ENCODE measurements at places on chromosomes 1 and 21.
A peak's percentile ranks its signal among the peaks of the same experiment; 100 is the strongest.

DNA sequence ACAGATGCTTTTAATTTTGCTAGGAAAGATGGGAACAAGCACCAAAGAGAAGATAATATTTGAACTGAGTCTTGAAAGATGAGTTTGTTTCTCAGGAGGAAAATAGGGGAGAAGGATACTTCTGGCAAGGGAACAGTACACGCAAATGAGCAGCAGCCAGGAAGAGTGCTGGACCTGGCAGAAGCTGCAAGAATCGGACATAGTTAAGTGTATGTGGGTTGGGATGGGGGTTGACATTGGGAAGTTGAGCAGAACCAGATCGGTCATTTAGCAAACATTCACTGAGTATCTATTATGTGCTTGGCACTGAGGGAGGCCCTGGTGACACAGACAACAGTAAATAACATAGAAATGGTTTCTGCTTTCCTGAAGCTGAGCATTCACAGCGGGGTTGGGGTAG is 198.8 kb downstream of the PLPP3 start:
- DNase-seq: no peak
- no peak overlapping the region for H3K4me3 ChIP-seq
- H3K27ac ChIP-seq: no peak overlapping the region
- H3K36me3 ChIP-seq: no peaks in the 10 kb centered on the region
- no peaks in the 10 kb centered on the region for H3K4me1 ChIP-seq

DNA sequence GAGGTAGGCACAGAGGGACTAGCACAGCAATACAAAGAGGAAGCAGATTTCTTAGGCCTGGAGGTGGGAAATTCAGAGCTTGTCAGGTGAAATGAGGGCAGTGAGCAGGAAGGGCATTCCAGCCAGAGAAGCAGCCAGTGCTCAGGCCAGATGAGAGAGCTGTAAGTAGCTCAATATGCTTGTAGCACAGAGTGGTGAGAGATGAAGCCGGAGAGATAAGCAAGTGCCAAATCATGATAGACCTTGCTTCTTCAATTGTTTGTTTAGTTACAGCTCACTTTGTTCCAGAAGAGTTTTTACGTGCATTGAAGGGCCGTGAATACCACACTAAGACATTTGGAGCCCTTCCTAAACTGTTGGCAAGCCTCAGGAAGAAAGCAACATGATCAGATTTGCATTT is 42.0 kb upstream of the ADAMTS1 start:
- H3K4me1 ChIP-seq: peaks cover 2% of the 10 kb centered on the region
- no peak overlapping the region for H3K27ac ChIP-seq
- H3K4me3 ChIP-seq: no peak overlapping the region
- DNase-seq: no peak
- no peaks in the 10 kb centered on the region for H3K36me3 ChIP-seq
- H3K27me3 ChIP-seq: no peaks in the 10 kb centered on the region

GRCh38 chr1:243996223-243996622 is 54.9 kb upstream of the ZBTB18 start:
- H3K27ac ChIP-seq: no peak overlapping the region
- H3K4me3 ChIP-seq: no peak overlapping the region
- H3K4me1 ChIP-seq: no peaks in the 10 kb centered on the region
- H3K27me3 ChIP-seq: no peaks in the 10 kb centered on the region

- peaks cover 2% of the 10 kb centered on the region for H3K4me1 ChIP-seq
- no peaks in the 10 kb centered on the region for H3K36me3 ChIP-seq
- no peaks in the 10 kb centered on the region for H3K27me3 ChIP-seq
- no peak overlapping the region for H3K4me3 ChIP-seq
Measured at GRCh38 chr1:204366759-204367158, 7.0 kb upstream of the PLEKHA6 start.

- H3K36me3 ChIP-seq: no peaks in the 10 kb centered on the region
- no peak overlapping the region for H3K4me3 ChIP-seq
- peak; percentile 60 for DNase-seq
- H3K4me1 ChIP-seq: no peaks in the 10 kb centered on the region
Measured at GRCh38 chr1:5514527-5515183, 477.6 kb downstream of the NPHP4 start.

- no peaks in the 10 kb centered on the region for H3K36me3 ChIP-seq
- H3K27ac ChIP-seq: no peak overlapping the region
- H3K27me3 ChIP-seq: no peaks in the 10 kb centered on the region
- no peak overlapping the region for H3K4me3 ChIP-seq
- DNase-seq: no peak
Measured at GRCh38 chr1:77649127-77649526, 33.3 kb downstream of the ZZZ3 start.

GRCh38 chr1:89627596-89627962 is 5.3 kb upstream of the LRRC8C start:
- no peaks in the 10 kb centered on the region for H3K27me3 ChIP-seq
- H3K27ac ChIP-seq: no peak overlapping the region
- peaks cover 4% of the 10 kb centered on the region for H3K4me1 ChIP-seq
- no peak for DNase-seq
- no peak overlapping the region for H3K4me3 ChIP-seq

- DNase-seq: no peak
- no peak overlapping the region for H3K27ac ChIP-seq
- no peaks in the 10 kb centered on the region for H3K27me3 ChIP-seq
- H3K4me1 ChIP-seq: peaks cover 2% of the 10 kb centered on the region
- H3K36me3 ChIP-seq: no peaks in the 10 kb centered on the region
Measured at GRCh38 chr1:87007323-87007722, 92.9 kb downstream of the HS2ST1 start.

GRCh38 chr1:221023482-221023881 is 144.2 kb downstream of the HLX start:
- H3K36me3 ChIP-seq: no peaks in the 10 kb centered on the region
- no peak overlapping the region for H3K27ac ChIP-seq
- H3K27me3 ChIP-seq: no peaks in the 10 kb centered on the region
- no peak for DNase-seq
- H3K4me1 ChIP-seq: no peaks in the 10 kb centered on the region

DNA sequence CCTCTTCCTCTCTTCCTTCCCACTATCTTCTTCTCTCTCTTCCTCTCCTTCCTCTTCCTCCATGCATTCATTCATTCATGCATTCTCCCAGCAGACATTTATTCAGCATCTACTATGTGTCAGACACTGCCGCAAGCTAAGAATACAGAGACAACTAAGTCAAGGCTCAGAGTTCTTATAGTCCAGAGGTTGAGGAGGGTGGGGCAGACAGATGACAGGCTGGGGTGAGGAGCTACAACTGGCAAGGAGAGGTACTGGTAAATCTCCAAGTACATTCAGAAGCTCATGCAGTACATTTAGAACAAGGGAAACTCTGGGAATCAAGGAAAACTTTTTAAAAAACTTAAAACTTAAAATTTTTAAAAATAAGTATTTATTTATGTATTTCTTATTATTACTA is 56.4 kb upstream of the FMOD start:
- H3K4me1 ChIP-seq: peaks cover 30% of the 10 kb centered on the region
- no peaks in the 10 kb centered on the region for H3K27me3 ChIP-seq
- H3K4me3 ChIP-seq: no peak overlapping the region
- no peaks in the 10 kb centered on the region for H3K36me3 ChIP-seq
- H3K27ac ChIP-seq: peak overlapping the region; percentile 43

GRCh38 chr21:35850029-35850428 is 210.3 kb downstream of the SETD4 start:
- H3K27me3 ChIP-seq: no peaks in the 10 kb centered on the region
- no peak overlapping the region for H3K4me3 ChIP-seq
- H3K36me3 ChIP-seq: no peaks in the 10 kb centered on the region
- no peak overlapping the region for H3K27ac ChIP-seq

GRCh38 chr1:185627171-185627570 is 107.0 kb upstream of the HMCN1 start:
- no peaks in the 10 kb centered on the region for H3K27me3 ChIP-seq
- H3K4me3 ChIP-seq: no peak overlapping the region
- H3K36me3 ChIP-seq: no peaks in the 10 kb centered on the region

DNA sequence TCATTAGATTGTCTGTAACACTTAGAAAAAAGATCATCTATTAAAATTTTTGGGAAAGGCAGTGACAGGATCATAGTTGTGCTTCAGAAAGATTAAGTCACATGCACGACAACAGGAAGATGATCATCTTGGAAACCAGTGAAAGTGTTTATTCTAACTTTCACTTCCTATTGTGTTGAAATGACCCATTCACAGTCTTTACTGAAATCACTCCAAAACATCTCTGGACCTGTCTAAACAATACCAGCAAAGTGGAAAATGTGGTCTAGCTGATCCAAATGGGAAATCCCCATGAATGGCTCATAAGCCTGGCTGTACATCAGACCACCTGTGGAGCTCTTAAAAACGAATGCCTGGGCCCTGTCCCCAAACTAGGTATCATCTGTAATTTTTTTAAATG is 111.1 kb upstream of the ETV3 start:
- H3K4me3 ChIP-seq: no peak overlapping the region

GRCh38 chr1:110783292-110783918 is 89.5 kb upstream of the CD53 start:
- no peaks in the 10 kb centered on the region for H3K27me3 ChIP-seq
- H3K36me3 ChIP-seq: no peaks in the 10 kb centered on the region
- no peak overlapping the region for H3K4me3 ChIP-seq
- no peak overlapping the region for H3K27ac ChIP-seq

GRCh38 chr1:112172294-112172882 is 182.9 kb upstream of the KCND3 start:
- no peaks in the 10 kb centered on the region for H3K36me3 ChIP-seq
- H3K4me1 ChIP-seq: no peaks in the 10 kb centered on the region
- H3K27ac ChIP-seq: no peak overlapping the region
- no peak overlapping the region for H3K4me3 ChIP-seq

DNA sequence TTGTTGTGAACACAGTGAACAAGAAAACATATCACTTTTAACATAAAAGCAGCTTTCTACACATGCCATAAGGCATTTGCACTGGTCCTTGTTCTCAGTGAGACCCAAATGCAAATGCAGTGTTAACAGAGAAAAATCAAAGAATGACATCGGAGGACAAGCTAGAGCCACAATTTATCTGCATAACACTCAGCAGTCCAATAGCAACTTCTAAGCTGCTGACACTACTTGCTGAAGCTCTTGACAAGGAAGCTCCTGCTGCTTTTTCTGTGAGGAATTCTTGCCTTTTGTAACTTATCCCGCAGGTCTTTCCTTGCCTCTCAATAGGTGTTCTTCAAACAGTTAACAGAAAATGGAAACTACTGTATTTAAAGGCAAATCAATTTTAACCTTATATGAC is 34.7 kb downstream of the USH2A start:
- H3K4me1 ChIP-seq: no peaks in the 10 kb centered on the region
- no peak overlapping the region for H3K27ac ChIP-seq

GRCh38 chr1:218718977-218719376 is 373.8 kb downstream of the TGFB2 start:
- no peak for DNase-seq
- no peaks in the 10 kb centered on the region for H3K36me3 ChIP-seq
- H3K4me1 ChIP-seq: no peaks in the 10 kb centered on the region
- no peaks in the 10 kb centered on the region for H3K27me3 ChIP-seq
- no peak overlapping the region for H3K4me3 ChIP-seq

DNA sequence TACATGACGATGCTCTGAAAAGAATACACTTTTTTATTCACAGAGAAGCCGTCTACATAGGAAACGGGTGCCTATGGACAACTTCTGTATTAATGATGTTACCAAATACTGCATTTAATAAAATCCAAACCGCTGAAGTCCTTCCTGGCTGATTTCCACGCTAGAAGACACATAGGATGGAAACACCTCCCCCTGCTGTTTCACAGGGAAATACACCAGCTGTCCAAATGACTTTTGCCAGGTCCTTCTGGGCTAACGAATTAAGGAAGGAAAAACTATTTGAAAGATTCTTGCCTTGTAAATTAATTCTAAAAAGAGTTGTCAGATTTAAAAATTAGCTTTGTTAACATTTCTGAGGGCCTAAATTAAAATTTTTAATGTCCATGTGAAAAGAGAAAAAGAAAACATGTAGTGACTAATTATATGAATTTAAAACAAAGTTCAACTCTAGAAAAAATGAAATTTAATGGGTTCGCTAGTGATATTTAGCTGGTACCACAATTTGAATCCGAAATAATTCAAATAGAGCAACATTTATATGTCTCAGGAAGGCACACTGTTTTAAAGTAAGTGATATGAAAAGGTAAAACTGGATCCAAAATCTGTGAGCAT is 146.0 kb downstream of the RERE start:
- H3K4me3 ChIP-seq: no peak overlapping the region
- H3K36me3 ChIP-seq: no peaks in the 10 kb centered on the region
- no peak for DNase-seq

- H3K4me1 ChIP-seq: no peaks in the 10 kb centered on the region
- H3K27ac ChIP-seq: no peak overlapping the region
- no peaks in the 10 kb centered on the region for H3K27me3 ChIP-seq
- H3K36me3 ChIP-seq: no peaks in the 10 kb centered on the region
Measured at GRCh38 chr1:18013216-18013615, 94.4 kb upstream of the IGSF21 start.

- peak; percentile 56 for DNase-seq
- H3K36me3 ChIP-seq: no peaks in the 10 kb centered on the region
- H3K4me3 ChIP-seq: no peak overlapping the region
- H3K4me1 ChIP-seq: peaks cover 10% of the 10 kb centered on the region
- no peak overlapping the region for H3K27ac ChIP-seq
Measured at GRCh38 chr21:42040411-42041180, 30.4 kb upstream of the ZBTB21 start.

DNA sequence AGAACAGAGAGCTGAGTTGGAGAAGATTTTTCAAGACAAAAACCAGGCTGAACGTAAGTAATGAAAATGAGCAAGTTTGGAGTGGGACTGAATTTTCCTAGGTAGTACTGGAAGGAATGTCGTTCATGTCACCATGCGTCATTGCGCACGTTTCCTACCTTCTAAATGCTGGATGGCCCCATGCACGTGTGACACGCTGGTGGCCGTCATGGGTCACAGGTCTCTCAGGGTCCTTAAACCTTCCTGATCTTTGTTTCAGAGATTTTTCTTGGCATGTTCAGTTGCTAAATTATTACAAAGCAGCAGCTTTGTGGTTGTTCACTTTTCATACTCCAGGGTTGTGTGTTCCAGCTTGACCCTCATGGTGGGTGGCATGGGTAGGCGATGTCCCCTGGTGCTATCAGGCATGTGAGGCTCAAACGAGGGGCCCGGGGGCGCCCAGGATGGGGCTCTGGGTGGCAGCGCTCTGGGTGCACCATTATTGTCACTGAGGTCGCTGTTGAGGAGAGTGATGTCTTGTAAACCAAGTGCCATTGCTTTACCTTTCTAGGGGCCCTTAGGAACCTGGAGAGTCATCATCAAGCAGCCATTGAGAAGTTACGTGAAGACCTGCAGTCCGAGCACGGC is 25.3 kb downstream of the PCNT start:
- no peaks in the 10 kb centered on the region for H3K27me3 ChIP-seq
- H3K36me3 ChIP-seq: no peaks in the 10 kb centered on the region
- no peak for DNase-seq
- H3K4me1 ChIP-seq: no peaks in the 10 kb centered on the region
- H3K4me3 ChIP-seq: no peak overlapping the region
- no peak overlapping the region for H3K27ac ChIP-seq

DNA sequence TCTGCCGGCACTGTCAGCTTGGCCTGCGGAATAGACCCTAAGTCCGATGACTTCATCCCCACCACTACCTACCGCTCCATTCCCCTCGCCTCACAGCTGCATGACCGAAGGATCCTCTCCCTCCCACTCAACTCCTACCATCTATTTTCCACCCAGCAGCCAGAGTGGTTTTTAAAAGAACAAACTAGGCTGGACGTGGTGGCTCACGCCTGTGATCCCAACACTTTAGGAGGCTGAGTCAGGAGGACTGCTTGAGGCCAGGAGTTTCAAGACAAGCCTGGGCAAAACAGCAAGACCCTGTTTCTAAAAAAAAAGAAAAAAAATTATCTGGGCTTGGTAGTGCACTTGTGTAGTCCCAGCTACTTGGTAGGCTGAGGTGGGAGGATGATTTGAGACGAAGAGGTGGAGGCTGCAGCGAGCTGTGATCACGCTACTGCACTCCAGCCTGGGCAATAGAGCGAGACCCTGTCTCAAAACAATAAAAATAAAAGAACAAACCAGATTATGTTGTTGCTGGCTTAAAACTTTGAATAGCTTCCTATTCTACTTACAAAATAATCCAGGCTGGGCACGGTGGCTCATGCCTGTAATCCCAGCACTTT is 59.0 kb downstream of the UBIAD1 start:
- H3K36me3 ChIP-seq: no peaks in the 10 kb centered on the region
- H3K27ac ChIP-seq: no peak overlapping the region
- DNase-seq: no peak
- H3K27me3 ChIP-seq: no peaks in the 10 kb centered on the region
